HS-27A (cell line): ENCODE measurements at places on chromosomes 7 and 10.
A peak's percentile ranks its signal among the peaks of the same experiment; 100 is the strongest.

- DNase-seq: no peak
Observed at GRCh38 chr7:105153531-105153930, 139.5 kb downstream of the KMT2E start.

DNA sequence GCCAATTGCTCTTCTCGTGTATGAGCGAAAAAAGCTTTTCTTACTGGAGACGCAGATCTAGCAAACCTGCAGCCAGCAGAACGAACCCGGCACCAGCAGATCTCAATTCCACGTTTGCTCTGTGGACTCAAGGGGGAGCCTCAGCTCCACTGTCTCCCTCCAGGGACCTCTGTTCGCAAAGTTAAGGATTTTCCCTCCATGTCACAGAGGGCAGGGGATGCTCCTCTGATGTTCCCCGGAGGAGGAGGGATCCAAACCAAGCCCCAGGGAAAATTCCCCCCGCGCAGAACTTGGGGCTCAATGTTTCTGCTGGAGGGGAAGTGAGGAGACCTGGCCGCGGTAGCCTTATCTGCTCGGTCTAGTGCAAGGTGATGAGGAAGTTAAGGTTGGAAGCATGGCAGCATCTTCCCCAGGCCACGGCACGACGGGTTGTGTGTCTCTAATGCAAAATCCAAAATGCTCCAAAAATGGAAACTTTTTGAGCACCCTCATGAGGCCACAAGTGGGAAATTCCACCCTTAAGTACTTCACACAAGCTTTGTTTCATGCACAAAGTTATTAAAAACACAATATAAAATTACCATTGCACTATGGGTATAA lies 9.0 kb downstream of the IQCE start:
- no peak for DNase-seq

DNA sequence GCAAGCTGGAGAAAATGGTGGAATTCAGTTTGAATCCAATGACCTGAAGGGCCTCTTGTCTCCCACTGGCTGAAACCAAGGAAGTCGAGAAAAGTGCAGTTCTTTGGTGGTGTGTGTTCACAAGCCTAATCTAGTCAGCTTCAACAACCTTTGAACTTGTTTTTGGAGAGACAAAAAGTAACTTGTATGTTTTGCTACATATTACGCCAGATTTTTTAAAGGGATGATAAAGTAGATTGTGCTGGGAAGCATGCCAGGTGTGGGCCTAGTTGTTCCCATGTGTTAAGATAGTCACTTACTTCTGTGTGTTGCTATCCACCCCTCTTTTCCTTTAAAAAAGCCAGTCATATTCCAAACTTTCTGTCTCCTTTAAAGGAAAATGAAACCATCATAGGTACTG lies 79.7 kb upstream of the FAM3C start:
- no peak for DNase-seq

DNA sequence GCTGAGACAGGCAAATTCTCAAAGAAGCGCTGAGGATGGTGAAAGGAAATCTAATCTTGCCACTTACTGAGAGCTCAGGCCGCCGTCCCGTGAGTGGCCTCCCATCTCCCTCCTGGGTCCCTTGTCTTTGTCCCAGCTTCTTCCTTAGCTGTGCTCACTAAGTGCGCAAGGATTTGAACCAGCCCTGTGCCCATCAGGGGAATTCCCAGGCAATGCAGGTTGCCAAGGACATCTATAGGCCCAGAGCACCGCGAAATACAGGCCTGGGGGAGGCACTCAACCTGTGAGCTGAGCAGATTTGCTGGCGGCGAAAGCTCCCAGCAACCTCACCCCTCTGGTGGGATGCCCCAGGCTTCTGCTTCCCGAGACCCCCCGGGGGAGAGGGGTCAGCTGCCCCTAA lies 64.8 kb downstream of the OAT start:
- DNase-seq: no peak

GRCh38 chr10:37314350-37314749 lies 189.0 kb downstream of the ANKRD30A start:
- DNase-seq: no peak

DNA sequence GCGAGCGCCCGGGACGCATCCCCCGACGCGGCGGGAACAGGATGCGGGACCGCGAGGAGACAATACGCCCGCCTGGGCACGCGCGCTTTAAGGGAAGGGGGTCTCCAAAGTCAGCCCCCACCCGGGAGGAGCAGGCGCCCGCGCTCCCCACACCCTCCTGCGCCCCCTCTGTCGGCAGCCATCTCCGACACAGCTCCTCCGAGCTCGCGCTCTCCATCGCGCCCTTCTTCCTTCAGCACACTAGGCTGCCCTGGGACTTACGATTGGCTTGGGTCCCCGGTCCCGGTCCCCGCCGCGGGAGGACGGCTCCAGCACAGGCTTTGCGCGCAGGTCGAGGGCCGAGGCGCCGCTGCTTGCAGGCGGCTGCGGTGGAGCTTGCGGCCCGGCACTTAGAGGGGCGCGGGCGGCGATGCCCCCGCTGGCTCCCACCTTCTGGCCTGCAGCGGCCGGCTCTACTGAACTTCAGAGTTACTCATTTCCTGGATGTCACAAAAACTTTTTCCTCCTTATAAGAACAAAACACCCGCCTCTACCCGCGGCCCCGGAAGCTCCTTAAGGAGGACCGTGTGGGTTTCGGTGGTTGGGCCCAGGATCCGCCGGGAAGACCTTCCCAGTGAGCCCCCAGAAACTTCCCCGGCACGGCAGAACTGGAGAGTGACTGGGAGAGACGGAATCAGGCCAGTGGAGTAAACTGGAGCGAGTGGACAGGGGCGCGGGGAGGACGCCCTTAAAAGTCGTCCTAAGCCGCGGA lies at the start of gene ITPRIP:
Gene ITPRIP (minus strand): TSS at position 481 of the 751 bp plus-strand sequence. CDS start 22,414 bp downstream, outside the sequence.
- no peak for DNase-seq

GRCh38 chr7:136919820-136920219 lies 51.4 kb downstream of the CHRM2 start:
- DNase-seq: no peak

- DNase-seq: no peak
Observed at GRCh38 chr7:21773326-21773725, 172.4 kb downstream of the CDCA7L start.

DNA sequence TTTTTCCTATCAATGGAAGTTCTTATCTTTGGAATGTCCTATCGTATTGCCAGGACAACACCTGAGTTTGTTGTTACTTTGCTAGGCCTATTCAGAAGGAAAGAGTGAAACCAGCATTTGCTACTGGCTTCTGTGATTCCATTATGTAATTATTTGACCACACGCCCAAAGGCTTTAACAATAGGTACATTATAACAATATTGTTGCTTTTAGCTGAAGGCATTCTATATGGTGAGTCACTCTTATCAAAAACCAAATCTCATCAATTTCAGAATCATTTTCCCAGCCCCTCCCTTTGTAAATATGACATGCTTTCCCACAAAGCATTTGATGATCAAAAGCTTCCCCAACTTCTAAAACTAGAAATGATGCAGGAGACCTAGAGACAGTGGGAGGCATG lies 294.4 kb upstream of the NEBL start:
- no peak for DNase-seq

DNA sequence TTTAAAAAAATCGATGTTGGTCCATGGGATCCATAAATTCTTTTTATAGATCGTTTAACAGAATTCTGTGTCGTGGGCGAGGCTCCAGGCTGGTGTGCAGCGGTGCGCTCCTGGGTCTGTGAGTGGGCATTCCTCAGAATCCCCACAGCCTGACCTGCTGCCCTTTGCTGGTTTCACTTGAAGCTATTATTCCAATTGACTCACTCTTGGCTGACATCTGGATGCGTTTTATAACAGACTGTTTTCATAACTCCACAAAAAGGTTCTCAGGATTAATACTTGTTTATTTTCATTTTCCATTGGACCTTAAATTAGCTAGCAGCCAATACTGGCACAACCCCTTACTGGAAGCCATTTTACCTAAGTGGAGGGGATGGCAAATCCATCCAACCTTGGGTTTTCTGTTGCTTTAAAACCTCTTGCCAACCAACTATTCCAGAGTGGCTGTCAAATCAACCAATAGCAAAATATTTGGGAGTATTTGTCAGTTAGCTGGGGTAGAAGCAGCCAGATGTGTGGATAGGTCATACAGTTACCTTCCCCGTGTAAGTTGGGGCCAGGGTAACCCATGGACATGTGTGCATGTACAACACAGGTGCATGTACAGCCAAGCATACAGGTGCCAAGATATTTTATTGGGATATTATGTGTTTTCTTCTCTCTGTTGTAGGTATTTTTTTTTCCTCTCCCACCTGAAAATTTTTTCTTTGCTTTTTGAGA lies 160.7 kb upstream of the ZNF32 start:
- DNase-seq: peak; percentile 62

DNA sequence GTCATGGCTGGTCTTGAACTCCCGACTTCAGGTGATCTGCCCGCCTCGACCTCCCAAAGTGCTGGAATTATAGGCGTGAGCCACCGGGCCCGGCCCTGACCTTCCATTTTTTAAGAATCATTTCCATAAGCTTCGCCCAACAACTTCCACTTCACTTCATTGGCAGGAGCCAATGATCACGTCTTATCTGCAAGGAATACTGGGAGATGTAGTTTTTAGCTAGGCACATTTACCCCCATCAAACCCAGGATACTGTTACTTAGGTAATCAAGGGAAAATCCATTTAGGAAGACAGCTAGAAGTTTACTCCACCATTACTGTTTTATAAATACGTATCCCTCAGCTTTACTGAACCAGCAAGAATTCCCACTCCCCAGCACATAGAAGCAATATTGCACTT lies 3.4 kb upstream of the CDK13 start:
- DNase-seq: no peak

DNA sequence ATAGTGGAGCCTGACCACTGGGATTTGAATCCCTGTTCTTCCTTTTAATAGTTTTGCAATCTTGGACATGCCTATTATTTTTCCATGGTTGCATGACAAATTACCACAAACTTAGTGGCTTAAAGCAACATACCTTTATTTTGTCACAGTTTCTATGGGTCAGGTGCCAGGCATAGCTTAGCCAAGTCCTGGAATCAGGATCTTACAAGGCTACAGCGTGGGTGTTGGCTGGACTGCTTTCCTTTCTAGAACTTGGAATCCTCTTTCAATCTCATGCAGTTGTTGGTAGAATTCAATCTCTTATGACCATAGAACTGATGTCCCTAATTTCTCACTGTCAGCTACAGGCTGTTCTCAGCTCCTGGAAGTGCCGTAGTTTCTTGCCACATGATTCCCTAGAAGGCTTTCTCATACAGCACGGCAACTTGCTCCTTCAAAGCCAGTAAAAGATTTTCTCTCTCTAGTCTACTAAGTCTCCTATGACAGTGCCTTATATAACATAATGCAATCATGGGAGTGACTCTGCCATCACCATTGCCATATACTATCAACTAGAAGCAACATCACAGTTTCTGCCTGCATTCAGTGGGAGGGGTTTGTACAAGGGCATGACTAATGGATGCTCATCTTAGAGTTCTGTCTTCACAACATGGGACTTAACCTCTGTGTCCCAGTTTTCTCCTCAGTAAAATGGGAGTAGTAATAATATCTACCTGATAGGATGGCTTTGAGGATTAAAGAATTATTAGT lies 243.4 kb upstream of the FZD1 start:
- no peak for DNase-seq

DNA sequence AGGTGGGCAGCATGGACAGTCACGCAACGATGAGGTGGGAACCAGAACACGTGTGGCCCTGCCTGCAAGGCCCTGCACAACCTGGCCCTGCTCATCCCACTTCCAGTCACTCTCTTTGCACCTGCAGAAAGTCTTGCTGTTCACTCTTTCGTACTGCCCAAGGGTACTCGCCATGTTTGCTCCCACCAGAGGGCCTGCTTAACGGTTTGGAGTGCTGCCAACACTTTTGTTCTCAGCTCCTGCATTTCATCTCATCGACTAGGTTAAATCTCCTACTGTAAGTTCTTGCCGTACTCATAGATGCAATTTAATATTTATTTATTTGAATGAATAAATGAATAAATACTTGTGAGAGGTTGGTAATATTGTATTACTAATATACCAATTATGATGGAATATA lies 315.3 kb downstream of the SDK1 start:
- DNase-seq: no peak

GRCh38 chr7:11591055-11591633 lies 240.9 kb downstream of the THSD7A start:
- DNase-seq: no peak

DNA sequence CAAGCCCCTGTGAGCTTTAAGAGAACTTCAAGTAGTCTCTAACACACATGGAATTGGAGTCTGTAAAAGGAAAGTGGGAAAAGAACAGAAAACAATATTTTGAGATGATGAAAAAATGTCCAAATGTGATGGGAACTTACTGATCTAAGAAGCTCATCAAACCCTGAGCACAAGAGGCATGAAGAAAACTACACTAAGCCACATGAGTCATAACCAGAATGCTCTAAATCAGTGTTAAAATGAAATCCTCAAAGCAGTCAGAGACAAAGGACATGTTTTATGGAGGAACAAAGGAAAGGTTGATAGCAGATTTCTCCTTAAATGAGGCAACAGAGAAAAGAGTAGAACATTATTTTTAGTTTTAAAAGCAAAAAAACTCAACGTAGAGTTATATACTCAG lies 37.2 kb downstream of the ZNF33A start:
- DNase-seq: no peak

DNA sequence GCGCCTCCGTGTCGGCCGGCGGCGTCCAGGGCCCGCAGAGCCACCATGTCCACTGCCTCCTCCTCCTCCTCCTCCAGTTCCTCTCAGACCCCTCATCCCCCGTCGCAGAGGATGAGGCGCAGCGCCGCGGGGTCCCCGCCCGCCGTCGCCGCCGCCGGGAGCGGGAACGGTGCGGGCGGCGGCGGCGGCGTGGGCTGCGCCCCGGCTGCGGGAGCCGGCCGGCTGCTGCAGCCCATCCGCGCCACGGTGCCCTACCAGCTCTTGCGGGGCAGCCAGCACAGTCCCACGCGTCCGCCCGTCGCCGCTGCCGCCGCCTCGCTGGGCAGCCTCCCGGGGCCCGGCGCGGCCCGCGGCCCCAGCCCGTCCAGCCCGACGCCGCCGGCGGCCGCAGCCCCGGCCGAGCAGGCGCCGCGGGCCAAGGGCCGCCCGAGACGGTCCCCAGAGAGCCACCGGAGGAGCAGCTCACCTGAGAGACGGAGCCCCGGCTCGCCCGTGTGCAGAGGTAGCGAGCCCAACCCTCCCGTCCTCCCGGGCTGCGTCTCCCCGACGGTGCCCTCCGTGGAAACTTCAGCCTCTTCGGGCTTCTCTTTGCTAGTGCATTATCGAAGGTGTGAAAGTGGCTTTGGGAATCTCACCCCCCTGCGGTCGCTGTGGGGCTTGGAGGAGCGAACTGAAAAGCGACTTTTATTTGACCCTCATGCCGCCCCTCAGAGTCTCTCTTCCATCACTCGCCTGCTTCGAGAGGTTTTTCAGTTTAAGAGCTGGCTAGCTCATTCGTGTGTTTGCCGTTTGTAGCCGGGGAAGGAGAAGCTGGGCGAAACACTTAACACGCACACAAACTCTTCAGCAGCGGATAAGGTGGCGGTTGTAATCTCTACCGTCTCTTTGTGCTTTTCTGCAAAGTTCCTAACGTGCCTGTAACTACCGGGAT lies 975 bp downstream of the GLCCI1 start:
- no peak for DNase-seq
